Kidney (tissue), 22 donors: ENCODE measurements at places on chromosomes 6 and 20. TPM values are rescaled to one million over a fixed set of nuclear protein-coding genes. Genes with fewer than 3 reads are reported as not detected.

Gene GLYATL3
- not detected for polyA plus RNA-seq

Gene REPS1
- polyA plus RNA-seq, result 33.4 TPM

Gene CST5
- not detected for polyA plus RNA-seq

Gene TCF21
- 28.8 TPM for polyA plus RNA-seq

Gene TDP2
- 82.9 TPM for polyA plus RNA-seq

Gene FAM83B
- 0.77 TPM for polyA plus RNA-seq

Gene AURKA
- 3.3 TPM for polyA plus RNA-seq

Gene C6orf136
- 45.6 TPM for polyA plus RNA-seq

Gene ZNF311
- polyA plus RNA-seq, result 0.77 TPM

Gene MCHR2
- not detected for polyA plus RNA-seq

DNA sequence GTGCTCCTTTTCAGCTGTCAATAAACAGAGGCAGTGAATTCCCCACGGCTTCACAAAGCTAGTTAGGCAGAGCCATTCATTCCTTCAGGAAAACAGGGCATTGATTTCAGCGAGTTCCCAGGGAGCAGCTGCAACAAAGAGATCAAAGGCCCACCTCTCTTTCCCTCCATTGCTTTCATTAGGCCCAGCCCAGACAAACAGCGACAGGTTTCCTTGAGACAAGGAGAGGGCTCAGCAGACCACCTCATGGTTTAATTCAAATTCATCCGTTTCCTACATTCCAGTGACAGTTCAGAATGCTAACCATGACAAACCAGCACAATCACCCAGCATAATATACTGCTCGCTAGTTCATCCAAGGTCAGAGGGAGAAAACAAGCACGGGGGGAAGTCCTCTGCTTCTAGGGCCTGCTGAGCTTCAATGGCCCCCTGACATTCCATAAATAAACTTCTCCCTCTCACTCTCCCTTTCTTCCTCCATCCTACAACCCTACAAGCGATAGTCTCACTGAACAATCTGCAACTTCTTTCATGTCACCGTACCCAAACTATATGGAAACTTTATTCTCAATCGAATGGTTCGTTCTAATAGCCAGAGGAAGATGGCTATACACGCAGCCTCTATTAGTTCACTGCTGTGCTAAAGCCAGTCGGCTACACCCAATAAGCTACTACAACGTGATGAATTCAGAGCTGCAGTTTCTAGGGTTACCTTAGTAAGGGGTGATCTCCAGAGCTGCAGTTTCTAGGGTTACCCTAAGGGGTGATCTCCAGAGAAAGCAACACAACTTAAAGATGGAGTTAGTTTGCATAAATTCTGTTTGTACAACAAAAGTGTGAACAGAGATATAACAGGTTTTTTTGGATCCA is 34.7 kb downstream of the PLAGL1 start:
- no peak for DNase-seq

DNA sequence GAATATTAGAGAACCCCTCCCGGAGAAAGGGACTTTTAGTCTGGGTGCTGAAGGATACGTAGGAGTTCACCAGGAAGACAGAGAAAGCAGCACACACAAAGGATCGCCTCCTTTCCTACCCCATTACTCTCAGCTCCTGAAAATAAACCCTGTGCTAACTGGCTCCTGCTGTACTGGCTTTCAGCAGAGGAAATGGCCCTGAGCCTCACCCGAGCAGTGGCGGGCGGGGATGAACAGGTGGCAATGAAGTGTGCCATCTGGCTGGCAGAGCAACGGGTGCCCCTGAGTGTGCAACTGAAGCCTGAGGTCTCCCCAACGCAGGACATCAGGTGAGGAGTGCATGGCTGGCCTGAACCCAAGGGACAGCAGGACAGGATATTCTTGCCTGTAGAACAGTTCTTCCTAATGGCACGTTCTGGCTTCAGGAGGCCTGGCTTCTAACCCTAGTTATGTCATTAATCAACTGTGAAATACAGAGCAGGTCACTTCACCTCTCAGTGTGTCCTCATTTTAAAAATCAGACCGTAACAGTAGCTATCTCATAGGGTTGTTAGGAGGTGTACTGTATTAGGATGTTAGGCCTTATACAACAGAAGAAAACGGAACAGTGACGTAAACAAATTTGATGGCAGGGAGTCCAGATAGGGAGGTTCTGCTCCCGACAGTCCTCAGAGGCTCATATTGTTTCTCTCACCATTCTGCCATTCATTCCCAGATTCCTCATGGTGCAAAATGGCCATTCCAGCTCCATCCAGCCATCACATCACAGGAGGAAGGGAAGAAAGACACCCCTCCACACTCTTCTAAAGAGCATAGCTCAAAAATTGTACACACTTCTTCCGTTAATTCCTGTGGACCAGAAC is 1.8 kb downstream of the RBCK1 start:
- no peak for DNase-seq

GRCh38 chr6:6277413-6277812 is 43.0 kb downstream of the F13A1 start:
- no peak for DNase-seq

- DNase-seq, result no peak
Observed at GRCh38 chr6:40948570-40948969, 90.5 kb downstream of the UNC5CL start.

- DNase-seq, result no peak
Observed at GRCh38 chr6:132954936-132955335, 140.6 kb downstream of the RPS12 start.

DNA sequence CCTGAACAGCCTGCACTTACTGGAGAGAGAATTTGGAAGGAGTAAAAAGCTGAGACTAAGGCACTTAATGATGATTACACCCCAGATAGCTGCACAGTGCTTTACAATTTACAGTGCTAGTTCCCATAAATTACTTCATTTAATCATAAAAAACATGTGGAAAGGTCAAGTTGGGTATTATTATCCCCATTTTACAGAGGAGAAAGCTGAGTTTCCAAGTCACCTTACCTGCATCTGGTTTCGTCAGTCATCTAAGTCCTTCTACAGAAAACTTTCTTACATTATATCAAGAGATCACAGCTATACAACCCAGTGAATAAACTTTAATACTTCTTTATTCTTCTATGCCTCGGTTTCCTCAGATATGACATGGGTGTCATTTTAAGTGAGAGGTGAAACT is 3.3 kb downstream of the PTPRK start:
- no peak for DNase-seq

DNA sequence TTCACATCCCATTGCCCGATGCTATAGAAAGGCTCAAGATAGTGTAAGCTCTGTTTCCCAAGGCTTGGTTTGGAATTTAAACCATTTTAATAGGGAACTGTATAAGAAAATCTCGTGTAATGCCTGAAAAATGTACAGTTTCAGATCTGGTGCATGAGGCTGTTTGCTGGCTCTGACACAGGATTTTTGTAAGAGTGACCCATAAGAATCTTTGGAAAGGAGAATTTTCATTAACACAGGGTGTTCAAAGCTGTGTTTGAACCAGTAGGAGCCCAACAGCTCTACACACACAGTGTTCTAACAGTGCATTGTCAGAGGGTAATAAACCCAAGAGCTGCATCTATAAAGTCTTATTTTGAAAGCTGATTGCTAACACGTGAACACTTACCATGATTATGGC is 293.5 kb downstream of the PRL start:
- no peak for DNase-seq

GRCh38 chr6:103629613-103630012 is 1230.1 kb downstream of the HACE1 start:
- DNase-seq, result no peak

DNA sequence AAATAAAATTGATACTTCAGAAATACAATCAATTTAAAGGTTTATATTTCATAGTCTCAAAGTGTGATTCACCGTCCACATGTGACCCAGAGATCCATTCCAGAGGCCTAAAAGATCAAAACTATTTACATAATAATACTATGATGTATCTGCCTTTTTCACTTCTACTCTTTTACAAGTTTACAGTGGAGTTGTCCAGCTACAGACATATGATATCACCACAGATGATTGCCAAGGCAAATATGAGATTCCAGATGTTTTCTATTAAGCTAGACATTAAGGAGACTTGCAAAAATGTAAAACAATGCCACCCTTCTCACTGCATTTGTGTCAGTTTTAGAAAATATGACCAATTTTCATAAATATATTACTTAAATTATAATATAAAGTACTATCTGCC is 443.7 kb downstream of the GJA1 start:
- DNase-seq, result no peak

GRCh38 chr6:138008791-138009190 is 98.4 kb downstream of the PERP start:
- no peak for DNase-seq

DNA sequence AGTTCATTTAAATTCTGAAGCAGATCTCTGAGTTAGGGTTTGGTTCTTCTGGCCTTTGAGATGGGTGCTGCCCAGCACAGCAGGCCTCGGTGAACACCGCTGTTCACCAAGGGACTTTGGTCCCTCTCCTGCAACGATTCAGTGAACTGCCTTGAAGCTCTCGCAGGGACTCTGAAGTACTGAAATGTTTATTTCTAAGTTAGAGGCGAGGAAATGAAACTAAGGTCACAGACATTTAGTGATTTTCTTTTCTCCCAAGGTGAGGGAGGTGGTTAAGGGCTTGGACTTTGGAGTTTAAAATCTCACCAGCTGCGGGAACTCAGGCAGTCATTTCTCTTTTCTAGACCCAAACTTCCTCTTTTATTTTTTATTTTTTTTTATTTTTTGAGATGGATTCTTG is 26.2 kb downstream of the E2F3 start:
- no peak for DNase-seq

DNA sequence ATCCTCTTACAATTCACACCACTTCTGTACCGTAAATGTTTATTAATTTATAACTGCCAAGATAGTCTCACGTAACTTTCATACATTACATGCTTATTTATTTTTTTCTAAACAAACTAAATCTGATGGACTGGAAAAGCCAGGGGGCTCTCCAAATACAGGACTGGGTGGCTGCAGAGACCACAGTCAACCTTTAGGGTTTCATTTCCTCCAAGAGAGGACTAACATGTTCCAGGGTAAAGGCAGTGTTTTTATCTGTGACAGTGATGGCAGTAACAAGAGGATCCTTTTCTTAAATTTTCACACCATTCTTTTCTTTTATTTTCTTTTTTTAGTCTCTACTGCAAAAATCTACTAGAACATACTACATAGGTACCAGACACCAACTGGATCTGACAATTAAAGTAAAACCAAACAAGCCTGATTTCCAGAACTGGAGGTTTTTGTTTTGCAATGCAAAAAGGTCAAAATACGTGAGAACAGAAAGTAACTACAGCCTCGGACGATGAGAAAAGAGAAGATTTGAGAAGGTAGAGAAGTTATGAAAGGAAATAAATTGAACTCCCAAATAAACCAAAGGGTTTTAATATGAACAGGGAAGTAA is 1.2 kb downstream of the LMBRD1 start:
- DNase-seq, result no peak

GRCh38 chr6:71420095-71420692 is 131.6 kb downstream of the OGFRL1 start:
- no peak for DNase-seq

DNA sequence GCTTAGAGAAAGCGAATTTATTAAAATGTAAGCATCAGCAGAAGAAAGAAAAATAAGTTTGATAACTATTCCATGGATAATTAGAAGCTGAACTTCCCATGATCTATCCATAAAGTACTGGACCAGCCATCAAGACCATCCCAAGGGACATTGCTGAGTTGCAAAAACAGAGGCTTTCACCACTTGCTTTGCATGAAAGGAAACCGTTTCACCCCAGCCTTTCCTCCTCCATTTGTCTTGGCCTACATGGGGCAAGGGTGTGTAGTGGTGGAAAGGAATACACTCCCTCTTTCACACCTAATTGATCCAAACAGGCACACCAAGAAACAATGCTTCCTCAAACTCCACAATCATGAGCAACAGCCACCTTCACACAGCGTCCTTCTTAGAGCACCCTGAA is 10.4 kb downstream of the HIVEP2 start:
- no peak for DNase-seq

GRCh38 chr20:38726804-38727606 is 2.7 kb downstream of the SLC32A1 start:
- peak; percentile 93 for DNase-seq

DNA sequence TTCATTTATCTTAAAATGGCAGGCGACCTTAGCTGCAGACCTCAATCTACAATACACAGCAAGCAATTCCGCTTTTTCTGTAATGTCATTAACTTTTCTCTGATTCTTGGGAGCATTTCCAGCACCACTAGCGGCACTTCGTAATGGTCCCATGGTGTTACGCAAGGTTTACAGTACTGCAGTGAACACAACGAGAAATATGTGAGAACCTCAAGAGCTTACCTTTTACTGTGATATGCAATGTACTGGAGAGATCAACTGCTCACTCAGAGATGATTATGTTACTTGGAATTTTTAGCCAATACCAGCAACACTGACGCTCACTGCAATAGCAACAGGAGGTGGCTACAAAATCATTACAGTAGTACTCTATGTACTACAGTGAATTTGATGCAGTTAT is 2.8 kb upstream of the CEP43 start:
- no peak for DNase-seq

DNA sequence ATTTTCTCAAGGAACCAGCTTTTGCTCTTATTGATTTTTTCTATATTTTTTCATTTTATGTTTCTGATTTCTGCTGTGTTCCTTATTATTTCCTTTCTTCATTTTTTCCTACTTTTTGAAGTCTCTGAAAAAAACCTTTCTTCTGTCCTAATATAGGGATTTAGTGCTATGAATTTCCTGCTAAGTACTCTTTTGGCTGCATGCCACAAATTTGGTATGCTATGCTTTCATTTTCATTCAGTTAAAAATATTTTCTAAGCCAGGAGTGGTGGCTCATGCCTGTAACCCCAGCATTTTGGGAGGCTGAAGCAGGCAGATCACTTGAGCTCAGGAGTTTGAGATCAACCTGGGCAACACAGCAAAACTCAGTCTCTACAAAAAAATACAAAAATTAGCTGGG is 30.6 kb downstream of the SIRPD start:
- no peak for DNase-seq

DNA sequence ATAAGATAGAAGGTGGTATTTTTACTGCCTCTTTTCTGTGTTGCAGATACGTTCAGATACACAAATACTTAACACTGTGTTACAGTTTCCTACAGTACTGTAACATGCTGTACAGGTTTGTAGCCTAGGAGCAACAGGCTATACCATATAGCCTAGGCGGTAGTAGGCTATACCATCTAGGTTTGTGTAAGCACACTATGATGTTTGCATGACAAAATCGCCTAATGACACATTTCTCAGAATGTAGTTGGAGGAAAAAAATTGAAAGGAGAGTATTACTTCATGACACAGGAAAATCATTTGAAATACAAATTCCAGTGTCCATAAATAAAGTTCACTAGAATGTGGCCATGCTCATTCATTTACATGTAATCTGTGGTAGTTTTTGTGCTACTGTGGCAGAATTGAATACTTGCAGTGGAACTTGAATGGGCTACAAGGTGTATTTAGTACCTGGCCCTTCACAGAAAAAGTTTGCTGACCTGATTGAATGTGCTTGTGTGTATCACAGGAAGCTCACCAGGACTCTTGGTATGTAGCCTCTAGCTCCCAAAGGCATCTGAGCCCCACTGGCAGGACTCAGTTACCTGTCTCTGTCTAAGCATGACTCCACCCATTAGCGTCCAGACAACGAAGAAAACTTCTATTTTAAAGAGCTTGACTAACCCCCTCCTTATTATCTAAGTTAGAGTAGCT is 18.8 kb downstream of the TOP1 start:
- DNase-seq, result no peak

- DNase-seq, result no peak
Observed at GRCh38 chr6:158457616-158458278, 102.1 kb upstream of the TMEM181 start.
